ENCODE measurements at places on chromosomes 2 and 18.

GRCh38 chr2:64568836-64569235 lies 44.7 kb downstream of the AFTPH start:
- DNase-seq = no peak

- no peak for DNase-seq
Measured at GRCh38 chr2:70708376-70709199, 59.4 kb downstream of the ADD2 start.

DNA sequence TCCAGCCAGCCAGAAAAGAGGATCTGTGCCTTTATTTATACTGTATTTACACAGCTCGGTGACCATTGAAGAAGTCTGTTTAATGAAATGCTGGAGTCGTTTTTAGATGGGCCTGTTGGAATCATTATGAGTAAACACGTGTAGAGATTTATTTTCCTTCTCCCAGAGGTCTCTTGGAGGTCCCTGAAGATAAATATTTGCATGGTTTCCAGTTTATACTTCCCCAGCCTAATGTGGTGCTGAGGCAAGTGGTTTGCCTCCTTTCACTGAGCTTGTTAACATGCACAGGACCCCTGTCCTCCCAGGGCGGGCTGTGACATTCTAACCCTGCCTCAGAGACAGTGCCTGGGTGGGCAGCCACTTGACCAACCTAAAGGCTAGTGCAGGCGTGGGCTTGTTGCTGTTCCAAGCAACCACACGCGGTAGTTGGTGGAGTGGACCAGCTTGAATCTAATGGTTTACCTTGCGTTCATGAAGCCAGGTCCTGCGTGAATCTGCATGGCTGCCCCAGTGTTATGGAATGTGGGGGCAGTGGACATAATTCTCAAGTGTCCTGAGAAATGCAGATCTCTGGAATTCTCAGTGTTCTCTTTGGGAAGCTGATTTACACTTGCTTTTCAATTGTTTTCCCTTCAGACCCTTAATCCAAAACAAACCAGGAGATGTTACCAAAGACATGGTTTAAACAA lies 130.2 kb upstream of the DLX2 start:
- DNase-seq = no peak

GRCh38 chr2:160224060-160224459 lies 24.0 kb upstream of the ITGB6 start:
- peak; percentile 88 for DNase-seq

DNA sequence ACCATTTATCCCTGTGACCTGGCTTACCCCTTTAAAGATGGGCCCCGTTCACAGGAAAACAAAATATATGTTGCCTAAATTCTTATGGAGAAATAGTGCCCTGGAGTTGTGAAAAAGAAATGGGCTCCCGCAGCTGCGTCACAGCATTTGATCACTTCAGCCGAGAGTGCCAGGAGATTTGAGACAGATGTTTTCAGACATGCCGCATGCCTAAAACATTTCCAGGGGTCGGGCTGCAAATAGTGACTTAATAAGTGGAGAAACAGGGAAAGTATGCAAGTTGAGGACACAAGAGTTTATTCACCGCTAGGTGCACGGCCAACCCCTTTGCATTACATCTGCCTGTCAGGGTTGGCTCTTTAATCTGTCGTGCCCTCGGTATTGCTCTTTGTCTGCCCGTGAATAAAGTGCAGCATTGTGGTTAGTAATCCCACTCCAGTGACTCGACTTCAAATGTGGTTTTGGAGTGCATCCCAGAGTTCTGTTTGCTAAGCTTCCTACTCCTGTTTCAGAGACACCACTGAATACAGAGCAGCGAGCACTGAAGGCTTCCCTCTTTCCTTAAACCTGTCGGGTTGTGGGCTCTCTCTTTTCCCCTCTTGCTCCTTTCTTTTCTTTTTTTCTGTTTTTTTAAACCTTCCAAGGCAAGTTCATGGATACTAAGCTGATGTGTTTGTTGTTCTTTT lies 187.5 kb downstream of the LTBP1 start:
- DNase-seq = peak; percentile 93

GRCh38 chr2:98912221-98912851 lies 23.7 kb downstream of the CRACDL start:
- DNase-seq = peak; percentile 29

DNA sequence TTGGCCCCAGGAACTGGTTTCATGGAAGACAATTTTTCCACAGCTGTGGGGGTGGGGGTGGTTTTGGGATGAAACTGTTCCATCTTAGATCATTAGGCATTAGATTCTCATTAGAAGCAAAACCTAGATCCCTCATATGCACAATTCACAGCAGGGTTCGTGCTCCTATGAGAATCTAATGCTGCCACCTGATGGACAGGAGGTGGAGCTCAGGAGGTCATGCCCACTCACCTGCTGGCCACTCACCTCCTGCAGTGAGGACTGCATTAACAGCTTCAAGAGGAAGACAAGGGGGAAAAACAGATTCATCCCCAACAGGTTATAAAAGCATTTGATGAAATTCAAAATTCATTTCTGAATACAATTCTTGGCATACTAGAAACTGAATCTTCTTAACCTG lies 38.5 kb downstream of the THAP4 start:
- DNase-seq = no peak

All from GM04503 (cell line).